Foreskin keratinocyte (primary cell): ENCODE measurements at places on chromosomes 4 and X. TPM values are rescaled to one million over a fixed set of nuclear protein-coding genes. Genes with fewer than 3 reads are reported as not detected.

The POU4F2 gene
- polyA plus RNA-seq = not detected in 2 replicates

The BEX5 gene
- polyA plus RNA-seq = 1.1 TPM in 2 replicates

The BEND4 gene
- polyA plus RNA-seq = not detected in 2 replicates

The MSMO1 gene
- 264 and 345 TPM in 2 replicates for polyA plus RNA-seq

The CDX4 gene
- polyA plus RNA-seq = not detected in 2 replicates

The ANXA10 gene
- not detected in 2 replicates for polyA plus RNA-seq

The UGT2B10 gene
- polyA plus RNA-seq = not detected in 2 replicates
